ENCODE measurements at places on chromosomes 12 and 14. TPM values are rescaled to one million over a fixed set of nuclear protein-coding genes. Genes with fewer than 3 reads are reported as not detected.

PABPN1 gene
- 100 TPM for total RNA-seq

ANKS1B gene
- 6.2 TPM for total RNA-seq

SIX1 gene
- 1.3 TPM for total RNA-seq

GRCh38 chr14:71550367-71550766 lies 381.9 kb upstream of the RGS6 start:
- DNase-seq = no peak

- DNase-seq = no peak
These were observed 24.2 kb upstream of the FOXN3 start for GRCh38 chr14:89440986-89441909.

- no peak for DNase-seq
These were observed 58.0 kb downstream of the CDC42BPB start for GRCh38 chr14:102999227-102999895.

DNA sequence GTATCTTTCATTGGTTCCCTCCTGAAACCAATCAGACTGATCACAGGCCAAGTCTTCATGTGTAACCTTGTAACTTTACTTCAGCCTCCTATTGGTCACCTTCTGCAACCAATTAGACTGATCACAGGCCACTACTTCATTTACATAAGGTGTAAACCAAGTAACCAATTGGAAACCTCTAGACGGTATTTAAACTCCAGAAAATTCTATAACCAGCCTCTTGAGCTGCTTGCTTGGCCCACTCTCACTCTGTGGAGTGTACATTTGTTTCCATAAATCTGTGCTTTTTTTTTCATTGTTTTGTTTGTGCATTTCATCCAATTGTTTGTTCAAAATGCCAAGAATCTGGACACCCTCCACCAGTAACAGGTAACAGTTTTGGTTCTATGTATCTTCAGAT lies 47.5 kb downstream of the EIF2S3B start:
- no peak for DNase-seq

GRCh38 chr12:6118891-6119568 lies 5.4 kb downstream of the VWF start:
- DNase-seq = no peak

Data from upper lobe of left lung (tissue), 6 donors.